ENCODE measurements at places on chromosomes 5 and 9.

DNA sequence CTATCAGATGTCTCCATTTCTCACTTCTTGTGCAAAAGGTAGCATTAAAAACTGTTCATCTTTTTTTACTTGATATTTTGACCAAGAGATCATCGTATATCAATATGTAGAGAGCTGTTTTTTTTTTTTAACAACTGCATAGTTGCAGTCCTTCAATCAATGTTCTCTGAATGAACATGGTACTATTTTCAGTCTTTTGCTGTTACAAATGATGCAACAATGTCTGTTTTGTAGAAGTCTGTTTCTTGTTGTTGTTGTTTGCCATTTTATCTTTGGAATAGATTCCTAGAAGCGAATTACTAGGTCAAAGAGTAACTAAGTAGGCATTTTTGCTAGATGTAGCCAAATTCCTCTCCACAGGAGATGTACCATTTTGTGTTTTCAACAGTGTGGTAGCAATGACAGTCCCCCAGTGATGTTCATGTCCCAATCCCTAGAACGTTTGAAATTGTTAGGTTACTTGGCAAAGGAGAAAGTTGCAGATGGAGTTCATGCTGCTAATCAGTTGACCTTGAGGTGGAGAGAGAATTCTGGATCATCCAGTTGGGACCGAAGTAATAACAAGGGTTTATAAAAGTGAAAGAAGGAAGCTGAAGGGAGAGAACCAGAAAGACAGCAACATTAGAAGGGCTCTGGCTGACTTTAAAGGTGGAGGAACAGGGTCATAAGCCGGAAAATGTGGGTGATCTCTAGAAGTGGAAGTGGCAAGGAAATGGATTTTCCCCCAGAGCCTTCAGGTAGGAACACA lies 6.3 kb downstream of the MTREX start:
- no peak for DNase-seq

- DNase-seq = no peak
Measured at GRCh38 chr9:78295177-78295575, 1.7 kb upstream of the PSAT1 start.

DNA sequence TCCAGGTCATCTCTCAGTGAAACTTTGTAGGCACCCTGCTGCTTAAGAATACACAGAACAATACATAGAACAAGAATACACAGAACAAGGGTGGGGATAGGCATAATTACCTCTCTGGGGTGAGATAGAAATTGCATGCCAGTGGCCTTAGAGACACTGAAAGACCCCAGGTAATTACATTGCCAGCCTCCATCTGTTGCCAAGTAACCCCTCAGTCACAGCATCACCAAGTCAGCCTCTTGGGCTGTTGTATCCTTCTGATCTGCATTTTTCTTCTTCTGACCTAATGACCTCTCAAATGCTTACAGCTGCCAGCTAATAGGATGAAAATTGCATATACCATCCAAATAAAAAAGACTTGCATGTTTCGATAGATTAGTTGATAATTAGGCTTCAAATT lies 167.7 kb downstream of the GRIA1 start:
- DNase-seq = no peak

DNA sequence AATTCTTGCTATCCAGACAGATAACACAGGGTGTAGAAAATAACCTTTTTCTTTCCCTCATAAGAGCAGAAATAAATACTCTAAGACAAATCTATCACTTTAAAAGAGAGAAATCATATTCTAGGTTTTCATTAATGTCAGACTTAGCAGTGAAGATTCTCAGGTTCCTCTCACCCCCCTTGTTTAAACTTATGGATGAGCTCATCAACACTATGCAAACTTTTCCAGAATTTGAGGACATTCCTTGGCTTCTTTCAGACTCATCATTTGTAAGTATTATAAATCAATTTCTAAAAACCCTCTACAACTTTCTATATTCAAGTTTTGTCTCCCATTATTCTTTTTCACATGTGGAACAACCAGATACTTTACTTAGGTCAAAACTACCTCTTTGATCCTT lies 374.9 kb upstream of the TRPC7 start:
- no peak for DNase-seq

GRCh38 chr9:114202849-114203248 lies 47.5 kb downstream of the COL27A1 start:
- DNase-seq = no peak

GRCh38 chr5:179858241-179858585 lies 404 bp downstream of the MRNIP start:
- no peak for DNase-seq

- DNase-seq = no peak
Measured at GRCh38 chr5:157610990-157611389, 35.4 kb upstream of the ADAM19 start.

- DNase-seq = no peak
Measured at GRCh38 chr9:125758986-125759763, 12.0 kb downstream of the PBX3 start.

DNA sequence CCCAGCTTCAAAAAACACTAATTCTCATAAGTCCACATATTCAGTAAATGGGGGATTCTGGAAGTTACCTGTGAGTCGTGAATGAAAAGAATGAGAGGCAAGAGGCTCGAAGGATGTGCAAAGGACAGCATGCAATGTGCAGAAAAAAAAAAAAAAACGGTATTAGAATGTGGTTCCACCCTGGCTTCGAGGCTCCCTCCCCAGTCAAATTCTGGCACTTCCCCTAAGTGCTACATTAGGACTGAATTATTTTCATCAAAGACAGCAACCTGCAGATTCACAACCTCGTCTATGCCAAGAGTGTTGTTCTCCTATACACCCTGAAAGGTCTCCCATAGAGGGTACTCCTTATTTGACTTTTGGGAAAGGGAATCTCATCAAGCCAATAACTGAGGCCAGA lies 16.5 kb downstream of the CAPSL start:
- no peak for DNase-seq

- DNase-seq = no peak
Measured at GRCh38 chr5:6359555-6360322, 18.6 kb downstream of the MED10 start.

- no peak for DNase-seq
Measured at GRCh38 chr5:128305341-128305740, 221.8 kb downstream of the SLC12A2 start.

GRCh38 chr5:152723482-152723881 lies 318.4 kb upstream of the NMUR2 start:
- DNase-seq = no peak

- no peak for DNase-seq
Measured at GRCh38 chr5:32545102-32545800, 40.1 kb upstream of the SUB1 start.

DNA sequence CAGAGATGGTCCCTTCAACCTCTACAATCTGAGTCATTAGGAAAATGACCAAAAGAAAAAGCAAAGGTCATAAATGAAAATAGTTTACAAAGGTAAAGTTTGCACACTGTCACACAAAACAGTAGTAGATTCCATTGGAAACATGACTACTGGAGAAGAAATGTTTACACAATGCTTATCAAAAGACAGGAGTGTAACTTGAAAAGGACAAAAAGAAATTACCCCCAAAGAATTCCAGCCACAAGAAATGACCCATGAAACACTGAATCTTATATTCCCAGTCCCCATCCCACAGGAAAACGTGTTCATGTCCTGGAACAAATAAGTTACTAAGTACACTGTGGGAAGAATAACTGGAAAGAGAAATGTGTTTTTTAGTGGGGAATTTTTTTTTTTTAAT lies 385.1 kb downstream of the SEMA5A start:
- DNase-seq = no peak

DNA sequence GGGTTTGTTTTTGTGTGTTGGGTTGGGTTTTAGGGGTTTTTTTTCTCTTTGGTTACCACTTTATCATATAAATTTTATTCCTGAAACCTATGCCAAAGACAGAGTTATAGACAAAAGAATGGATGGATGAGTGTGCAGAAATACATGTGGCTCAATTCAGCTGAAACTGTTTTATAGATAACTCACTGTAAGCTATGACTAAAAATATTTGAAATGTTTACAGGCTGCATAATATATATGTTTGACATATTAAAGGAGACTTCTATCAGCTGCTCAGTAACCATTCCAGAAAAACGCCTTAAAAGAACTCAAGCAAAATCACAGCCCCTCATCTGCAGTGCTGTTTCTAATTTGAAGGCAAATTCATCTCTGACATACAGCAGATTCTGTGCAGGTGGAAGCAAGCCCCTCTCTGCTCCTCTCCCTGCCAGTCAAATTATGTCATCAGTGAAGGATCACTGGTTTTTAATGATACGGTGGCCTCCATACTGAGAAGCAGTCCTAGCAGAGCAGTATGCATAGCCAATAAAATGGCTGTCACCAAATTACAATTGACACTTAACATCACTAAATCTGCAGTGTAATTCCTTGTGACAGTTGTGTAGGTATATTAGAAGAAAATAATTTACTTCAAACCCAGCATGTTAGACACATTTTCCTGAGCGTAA lies 301.6 kb downstream of the NR2F1-AS1 start:
- no peak for DNase-seq

DNA sequence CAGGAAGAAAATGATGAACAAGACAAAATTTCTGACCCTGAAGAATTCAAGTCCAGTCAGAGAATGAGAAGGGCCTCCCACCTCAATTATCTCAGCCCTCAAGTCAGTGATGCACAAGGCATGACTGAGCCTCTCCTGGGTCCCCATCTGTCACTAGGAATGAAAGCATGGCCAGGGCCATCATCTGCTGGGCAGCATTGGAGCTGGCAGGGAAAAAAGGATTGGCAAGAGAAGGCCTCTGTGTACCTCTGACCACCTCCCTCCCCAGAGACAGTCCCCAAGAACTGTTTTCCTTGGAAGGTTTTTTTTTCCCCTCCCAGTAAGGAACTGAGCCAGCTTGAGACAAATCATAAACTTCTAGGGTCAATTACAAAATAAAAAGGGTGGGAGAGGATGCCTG lies 76.7 kb downstream of the KLHL3 start:
- no peak for DNase-seq

GRCh38 chr5:108278285-108279240 lies 103.3 kb downstream of the FBXL17 start:
- no peak for DNase-seq

DNA sequence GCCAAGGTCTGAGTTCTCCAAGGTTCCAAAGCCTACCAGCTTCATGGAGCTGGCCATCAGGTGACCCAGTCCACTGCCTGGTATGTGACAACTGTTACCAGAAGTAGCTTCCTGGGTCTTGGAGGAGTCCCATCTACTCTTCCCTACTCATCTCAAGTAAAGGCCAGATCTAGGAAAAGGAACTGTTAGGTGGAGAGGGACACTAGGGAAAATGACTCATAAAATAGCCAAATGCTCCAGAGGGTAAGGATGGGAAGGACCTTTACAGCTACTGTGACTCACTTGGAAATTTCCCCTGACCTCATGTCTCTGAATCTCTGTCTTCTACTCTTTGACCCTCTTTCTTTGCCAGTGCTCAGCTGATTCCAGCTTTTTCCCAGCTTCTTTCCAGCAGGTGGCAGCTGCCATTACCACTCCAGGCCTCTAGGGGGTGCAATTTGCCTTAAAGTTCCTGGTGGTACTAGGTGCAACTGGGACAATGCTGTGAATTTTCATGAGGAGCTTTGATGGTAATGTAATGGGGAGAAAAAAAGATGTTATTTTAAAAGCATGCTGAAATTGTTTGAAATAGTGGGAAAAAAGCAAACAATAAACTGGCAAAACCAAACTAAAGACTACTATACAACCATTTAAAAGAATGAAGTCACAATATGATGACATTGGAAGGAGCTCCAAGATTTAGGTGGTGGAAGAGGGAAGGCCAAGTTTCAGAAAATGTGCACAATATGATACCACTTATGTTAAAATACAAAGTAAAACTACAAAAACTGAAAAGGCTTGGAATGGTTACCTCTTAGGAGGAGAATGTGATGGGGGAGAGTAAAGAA lies 27.1 kb upstream of the MYORG start:
- peak; percentile 42 for DNase-seq

DNA sequence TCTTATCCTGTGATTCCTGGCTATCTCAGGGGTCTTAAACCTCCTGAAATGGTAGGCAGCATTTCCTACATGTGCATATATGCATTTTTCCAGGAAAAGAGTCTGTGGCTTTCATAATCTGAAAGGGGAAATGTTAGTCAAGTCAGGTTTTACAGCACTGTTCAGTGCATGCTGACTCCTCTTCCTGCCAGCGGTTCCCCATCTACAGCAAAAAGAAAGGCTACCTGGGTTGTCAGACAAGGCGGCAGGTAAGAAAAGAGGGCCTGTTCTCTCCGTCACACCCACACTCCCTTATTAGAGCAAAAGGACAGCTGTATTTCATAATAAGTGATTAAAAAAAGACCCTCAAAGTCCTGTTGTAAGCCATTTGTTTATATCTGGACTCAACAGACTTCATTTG lies 4.3 kb upstream of the SPATA6L start:
- no peak for DNase-seq

DNA sequence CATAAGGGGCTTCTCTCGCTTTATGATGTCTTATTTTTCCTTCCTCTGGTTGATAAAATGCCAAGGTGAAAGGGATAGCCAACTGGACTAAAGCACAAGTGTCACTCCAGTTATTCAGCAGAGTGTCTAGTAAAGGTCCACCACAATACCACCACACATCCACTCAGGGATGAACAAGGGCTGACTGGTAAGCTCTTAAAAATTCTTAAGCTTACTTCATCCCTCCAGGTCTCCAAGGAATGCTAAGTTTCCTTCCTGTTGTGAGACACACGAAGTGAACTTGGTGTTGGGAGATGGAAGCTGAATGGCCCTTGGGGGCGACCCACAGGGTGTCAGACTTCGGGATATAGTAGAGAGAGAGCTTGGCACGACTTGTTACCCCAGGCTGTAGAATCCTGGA lies 3.2 kb upstream of the HMGCS1 start:
- DNase-seq = no peak

- DNase-seq = no peak
Measured at GRCh38 chr9:112892981-112893380, 2.3 kb upstream of the SLC46A2 start.

GRCh38 chr5:1936413-1936812 lies 53.7 kb upstream of the IRX4 start:
- DNase-seq = no peak

DNA sequence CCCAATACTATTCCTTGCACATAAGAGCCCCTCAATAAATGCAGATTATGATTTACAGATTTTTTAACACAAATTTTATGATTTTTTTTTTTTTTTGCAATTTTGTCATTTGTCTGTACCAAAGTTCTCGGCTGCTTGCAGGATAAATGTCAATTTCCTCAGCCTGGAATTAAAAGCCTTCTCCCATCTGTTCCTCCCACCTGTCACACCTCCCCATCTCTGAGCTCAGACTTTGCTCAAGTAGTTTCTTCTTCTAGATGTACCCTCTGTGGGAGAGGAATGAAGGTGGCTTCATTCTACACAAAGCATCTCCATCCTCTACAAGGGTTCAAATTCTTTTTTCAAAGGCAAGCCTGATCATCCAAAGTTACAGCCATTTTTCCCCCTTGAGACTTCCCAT lies 153.7 kb upstream of the GRAMD2B start:
- DNase-seq = no peak

DNA sequence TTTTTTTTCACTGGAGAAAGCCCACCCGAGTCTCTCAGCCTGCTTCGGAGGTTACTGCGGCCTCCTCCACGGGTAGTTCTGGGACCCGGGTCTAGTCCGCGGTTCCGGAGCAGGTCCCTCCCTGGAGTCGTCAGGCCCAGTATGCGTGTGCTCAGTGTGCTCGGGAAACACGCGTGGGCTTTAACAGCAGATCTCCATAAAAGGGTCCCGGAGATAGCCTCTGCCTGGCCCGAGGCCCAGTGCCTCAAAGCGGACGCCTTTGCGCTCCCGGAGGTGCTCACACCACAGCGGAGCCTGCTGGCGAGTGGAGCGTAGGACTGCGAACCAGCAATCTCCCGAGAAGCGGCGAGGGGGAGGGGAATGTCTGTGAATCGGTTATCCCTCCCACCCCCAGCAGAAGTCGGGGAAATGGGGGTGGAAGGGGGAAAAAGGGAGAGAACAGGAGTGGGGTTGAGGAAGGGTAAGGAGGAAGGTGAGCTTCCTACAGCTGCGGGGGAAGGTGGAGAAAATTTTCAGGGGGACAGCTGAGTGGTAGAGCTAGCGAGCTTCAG lies 28.7 kb downstream of the CDKN2A start:
- DNase-seq = no peak

Data from NCI-H2107 (cell line).